ENCODE measurements at places on chromosomes 6 and 20.

DNA sequence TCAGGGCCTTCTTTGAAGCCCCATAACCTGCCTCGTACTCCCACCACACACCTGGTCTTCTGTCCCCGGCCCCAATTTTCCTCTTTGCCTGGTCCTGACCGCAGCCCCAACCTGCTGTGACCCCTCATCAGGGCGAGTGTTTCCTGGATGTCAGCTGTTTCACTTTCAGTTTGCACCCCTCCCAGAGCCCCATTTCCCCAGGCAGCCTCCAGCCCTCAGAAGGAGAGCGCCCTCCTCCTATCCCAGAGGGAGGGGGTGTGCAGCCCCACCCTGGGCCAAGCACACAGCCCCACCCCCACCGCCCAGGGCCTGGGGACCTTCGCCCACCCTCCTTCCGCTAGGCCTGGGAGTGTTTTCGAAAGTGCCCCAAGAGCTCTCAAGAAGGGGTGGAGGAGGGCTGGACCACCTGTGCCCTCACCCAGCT lies 1.5 kb downstream of the BAK1 start:
- DNase-seq, result no peak

- DNase-seq, result no peak
These were observed 13.4 kb downstream of the MTFR2 start for GRCh38 chr6:136236466-136237293.

DNA sequence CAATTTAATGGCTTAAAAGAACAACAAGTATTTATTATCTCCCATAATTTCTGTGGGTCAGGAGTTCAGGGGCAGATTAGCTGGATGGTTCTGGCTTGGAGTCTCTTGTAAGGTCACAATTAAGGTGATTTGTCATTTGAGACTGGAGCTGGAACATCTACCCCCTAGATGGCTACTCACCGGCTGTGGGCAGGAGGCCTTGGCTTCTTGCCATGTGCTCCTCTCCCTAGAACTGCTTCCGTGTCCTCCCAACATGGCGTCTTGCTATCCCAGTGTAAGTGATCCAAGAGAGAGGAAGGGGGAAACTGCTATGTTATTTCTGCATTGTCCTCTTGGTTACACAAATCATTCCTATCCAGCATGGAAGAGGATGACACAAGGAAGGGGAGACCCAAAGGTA lies 210.2 kb upstream of the ECI2 start:
- DNase-seq, result no peak

GRCh38 chr6:16352258-16352635 lies 113.9 kb downstream of the GMPR start:
- DNase-seq, result no peak

GRCh38 chr6:44054721-44055559 lies 72.3 kb downstream of the MRPL14 start:
- DNase-seq, result no peak

DNA sequence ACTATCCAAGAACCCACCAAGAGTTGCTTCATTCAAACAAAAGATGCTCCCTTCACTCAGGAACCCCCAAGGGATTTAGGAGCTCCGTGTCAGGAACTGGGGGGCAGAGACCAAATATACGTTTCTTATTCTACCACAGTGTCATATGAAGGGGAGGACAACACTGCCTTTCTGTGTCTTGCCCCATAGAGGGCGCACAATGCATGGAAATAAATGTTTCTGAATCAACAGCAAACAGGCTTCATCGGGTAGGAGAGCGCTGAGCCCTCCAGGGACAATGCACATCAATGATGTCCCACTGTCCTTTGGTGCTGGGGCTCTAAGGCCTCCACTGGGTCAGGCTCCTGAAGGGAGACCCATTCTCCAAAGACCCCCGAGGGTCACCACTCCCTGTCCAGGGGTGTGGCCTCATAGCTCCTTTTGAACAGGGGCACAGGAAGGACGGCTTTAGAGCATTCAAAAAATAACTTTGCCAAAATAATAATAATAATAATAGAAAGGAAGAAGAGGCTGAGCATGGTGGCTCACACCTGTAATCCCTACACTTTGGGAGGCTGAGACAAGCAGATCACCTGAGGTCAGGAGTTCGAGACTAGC lies 31.1 kb downstream of the PLG start:
- DNase-seq, result peak; percentile 26

GRCh38 chr20:56409956-56410355 lies 2.1 kb upstream of the CASS4 start:
- no peak for DNase-seq

GRCh38 chr6:27092316-27092692 lies 155.2 kb upstream of the PRSS16 start:
- no peak for DNase-seq

- DNase-seq, result no peak
These were observed 10.7 kb downstream of the BHLHE23 start for GRCh38 chr20:62995898-62996595.

DNA sequence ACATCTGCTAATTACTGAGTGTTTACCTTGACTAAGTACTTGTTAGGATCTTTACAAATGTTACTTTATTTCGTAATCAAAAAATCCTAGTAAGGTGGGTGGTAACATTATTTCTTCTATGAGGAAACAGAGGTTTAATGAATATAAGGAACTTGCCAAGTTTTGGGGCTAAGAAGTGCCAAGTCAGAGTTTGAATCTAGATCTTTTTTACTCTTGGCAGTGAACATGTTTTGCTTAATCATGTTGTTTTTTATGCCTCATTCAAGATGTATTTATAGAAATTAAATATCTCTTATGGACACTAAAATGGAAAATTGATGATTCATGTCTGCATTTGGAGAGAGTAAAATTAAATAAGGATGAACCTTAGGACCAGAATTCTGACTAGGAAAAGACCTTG lies 393.7 kb downstream of the UTRN start:
- no peak for DNase-seq

- DNase-seq, result no peak
These were observed 3.8 kb downstream of the DEK start for GRCh38 chr6:18260448-18261106.

DNA sequence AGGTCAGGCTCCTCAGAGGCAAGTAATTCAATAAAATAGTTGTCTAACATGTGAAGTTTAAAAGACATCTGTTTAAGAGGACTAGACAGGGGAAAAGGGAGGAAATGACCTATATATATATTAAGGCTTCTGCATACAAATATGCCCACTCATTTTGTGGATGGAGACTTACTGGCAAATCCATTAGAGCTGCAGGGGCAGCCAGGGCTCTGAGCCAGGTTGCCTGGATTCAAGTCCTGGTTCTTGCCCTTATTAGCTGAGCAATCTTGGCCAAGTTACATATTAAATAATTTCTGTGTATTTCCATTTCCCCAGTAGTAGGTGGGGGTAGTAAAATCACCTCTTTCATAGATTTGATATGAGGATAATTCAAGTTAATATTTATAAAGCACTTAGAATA lies 287.0 kb upstream of the RIMS1 start:
- DNase-seq, result no peak

DNA sequence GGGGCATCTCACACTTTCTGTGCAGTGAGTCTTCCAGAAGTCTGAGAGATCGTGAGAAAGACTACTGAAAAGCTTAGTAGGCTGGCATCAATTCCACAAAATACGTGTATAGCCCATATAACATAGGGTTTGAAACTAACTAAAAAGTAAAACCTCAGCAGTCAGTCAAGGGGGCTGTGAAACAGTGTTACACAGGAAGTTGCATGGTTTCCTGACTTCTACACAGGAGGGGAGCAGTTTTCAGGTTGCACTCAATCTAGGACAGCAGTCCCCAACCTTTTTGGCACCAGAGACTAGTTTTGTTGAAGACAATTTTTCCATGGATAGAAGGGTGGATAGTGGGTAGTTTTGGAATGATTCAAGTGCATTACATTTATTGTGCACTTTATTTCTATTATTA lies 4.7 kb upstream of the LY86 start:
- no peak for DNase-seq

DNA sequence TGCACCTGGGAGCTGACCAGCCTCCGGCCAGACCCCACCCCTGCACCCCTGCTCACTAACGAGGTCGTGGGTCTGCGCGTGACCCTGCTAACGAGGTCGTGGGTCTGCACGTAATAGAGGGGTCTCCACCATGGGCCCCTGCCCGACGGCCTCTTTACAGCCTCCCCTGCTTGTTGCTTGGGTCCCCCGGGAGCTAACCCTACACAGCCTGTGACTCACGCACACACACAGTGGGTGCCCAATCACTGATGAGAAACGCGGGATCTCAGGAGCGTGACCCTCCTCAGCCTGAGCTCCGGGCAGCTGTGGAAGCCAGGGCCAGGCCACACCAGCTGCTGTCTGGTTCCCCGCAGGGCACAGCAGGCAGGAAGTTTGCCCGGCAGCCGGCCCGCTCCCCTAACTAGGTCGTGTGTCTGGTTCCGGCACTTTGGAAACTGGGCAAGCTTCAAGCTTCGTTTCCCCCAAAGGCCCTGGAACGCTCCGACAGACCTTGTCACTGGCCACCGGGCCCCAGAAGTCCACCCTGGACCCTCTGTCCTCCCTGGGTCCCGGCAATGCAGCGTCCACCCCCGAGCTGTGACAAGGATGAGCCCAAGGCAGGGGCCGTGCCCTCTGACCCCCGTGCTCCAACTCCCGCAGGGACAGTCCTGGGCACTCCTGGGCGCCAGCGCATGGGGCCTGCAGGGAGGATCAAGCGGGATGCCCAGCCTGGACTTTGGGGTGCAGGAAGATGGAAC lies 767 bp downstream of the PTK6 start:
- DNase-seq, result peak; percentile 45

DNA sequence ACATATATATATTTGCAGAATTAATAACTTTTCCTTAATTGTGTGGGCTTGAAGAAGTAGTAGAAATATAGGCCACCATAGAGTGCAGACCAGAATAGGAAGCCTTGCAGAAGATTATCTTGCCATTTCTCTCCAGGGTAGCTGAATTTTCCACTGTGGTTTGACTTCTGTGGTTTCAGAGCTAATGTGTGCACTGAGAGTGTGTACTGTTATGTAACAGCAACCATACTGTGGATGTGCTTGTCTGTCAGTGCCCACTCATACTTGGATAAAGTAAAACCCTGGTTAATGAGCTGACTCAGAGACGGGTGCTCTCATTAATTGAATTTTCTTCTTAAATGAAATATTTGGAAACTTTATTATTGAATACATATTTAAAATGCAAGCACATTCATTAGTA lies 57.2 kb downstream of the CEP43 start:
- DNase-seq, result no peak

DNA sequence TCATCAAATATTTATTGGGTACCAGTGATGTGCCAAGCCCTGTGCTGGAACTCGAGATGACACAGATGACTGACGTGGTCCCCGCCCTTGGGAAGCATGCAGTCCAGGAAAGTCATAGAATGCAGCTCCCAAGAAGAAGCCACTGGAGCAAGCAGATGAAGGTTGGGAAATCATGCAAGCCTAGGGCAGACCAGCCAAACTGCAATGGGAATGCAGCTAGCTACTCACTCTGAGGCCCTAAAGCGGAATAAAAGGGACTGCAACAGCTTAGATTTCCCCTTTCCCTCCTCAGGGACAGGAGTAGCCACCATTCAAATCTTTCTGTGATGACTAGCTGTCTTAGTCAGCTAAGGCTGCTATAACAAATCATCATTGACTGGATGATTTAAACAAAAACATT lies 152.2 kb downstream of the MAFB start:
- DNase-seq, result no peak

- DNase-seq, result no peak
These were observed 434.7 kb downstream of the PRKN start for GRCh38 chr6:162292915-162293314.

GRCh38 chr20:58381627-58382026 lies 7.4 kb upstream of the VAPB start:
- DNase-seq, result no peak

DNA sequence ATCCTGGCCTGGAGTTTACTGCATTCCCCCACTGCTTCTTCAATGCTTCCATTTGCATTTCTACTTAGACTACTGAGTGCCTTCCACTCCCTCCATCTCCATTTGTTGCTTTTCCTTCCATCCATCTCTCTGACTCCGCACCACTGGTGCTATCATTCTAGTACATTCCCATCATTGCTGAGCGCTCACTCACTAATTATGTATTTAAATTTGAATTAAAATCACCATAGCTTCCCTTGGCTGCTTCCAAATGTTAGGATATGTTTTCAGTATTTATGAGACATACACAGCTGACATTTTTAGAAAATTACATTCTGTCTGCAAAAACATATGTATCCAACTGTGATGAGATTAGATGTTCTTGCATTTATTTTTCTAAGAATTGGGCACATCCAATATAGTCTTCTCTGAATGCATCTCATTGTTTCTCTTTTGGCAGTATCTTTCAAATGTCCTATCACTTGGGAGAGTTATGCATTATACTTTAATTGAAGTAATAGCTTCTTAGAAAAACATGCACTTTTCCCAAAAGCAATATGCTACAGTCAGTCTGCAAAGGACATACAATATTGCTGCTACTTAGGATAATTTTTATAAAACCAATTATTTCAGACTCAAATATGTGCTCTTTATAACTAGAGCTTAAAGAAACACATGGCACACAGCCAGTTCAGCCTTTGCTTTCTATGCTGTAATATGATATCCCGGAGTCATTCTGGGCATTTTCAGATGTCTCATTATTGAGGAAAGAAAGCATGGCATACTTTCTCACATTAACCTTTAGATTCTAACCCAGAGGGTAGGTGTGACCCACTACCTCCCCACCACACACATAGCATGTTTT lies 12.1 kb upstream of the COL21A1 start:
- peak; percentile 61 for DNase-seq

GRCh38 chr6:144659202-144660182 lies 374.4 kb downstream of the UTRN start:
- DNase-seq, result peak; percentile 67

DNA sequence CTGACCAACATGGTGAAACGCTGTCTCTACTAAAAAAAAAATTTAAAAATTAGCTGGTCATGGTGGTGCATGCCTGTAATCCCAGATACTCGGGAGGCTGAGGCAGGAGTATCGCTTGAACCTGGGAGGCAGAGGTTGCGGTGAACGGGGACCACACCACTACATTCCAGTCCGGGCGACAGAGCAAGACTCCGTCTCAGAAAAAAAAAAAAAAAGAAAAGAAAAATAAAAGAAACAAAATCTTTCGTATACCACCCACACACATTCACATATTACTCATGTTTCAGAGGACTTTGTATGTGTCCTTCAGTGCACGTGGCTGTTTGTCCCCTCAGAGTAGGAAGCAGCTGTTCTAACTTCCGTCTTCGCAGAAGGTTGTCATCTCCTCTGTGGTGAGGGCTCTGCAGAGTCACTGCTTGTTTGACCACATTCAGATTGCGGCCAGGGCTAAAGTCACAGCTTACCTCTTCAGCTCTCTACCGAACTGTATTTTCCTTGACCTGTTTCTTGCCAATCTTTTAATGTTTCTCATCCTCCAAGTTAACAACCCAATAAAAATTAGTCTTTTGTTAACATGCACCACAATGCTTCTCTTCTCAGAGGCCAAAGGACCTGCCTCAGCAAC lies 36.6 kb upstream of the HIVEP1 start:
- DNase-seq, result no peak

GRCh38 chr6:88262332-88262731 lies 96.2 kb upstream of the CNR1 start:
- DNase-seq, result no peak

DNA sequence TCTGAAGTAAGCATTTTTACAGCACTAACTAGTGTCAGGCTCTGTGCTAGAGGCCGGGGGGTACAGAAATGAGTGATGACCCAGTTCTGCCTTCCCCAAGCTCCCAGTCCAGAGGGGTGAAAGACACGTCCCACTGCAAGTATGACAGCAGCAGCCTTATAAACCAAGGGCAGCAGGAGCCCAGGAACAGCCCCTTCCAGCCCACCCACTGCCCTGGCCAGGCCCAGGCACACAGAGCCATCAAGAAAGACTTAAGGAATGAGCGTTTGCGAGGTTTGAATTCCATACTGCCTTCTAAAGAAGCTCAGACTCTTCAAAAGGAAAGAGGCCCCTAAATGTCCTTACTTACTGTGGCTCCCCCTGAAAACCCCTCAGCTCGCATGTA lies 10.0 kb downstream of the TRERF1 start:
- no peak for DNase-seq

All from NCI-H2081 (cell line).